ENCODE measurements at places on chromosomes 2 and 18.

- no peak for DNase-seq
These were observed 396.2 kb downstream of the ZNF516 start for GRCh38 chr18:76098674-76099411.

GRCh38 chr18:48616484-48617255 lies 77.8 kb downstream of the CTIF start:
- no peak for DNase-seq

- DNase-seq, result no peak
These were observed 28.0 kb downstream of the EHBP1 start for GRCh38 chr2:62733546-62733945.

- no peak for DNase-seq
These were observed 1.4 kb upstream of the KCNK3 start for GRCh38 chr2:26691161-26691560.

DNA sequence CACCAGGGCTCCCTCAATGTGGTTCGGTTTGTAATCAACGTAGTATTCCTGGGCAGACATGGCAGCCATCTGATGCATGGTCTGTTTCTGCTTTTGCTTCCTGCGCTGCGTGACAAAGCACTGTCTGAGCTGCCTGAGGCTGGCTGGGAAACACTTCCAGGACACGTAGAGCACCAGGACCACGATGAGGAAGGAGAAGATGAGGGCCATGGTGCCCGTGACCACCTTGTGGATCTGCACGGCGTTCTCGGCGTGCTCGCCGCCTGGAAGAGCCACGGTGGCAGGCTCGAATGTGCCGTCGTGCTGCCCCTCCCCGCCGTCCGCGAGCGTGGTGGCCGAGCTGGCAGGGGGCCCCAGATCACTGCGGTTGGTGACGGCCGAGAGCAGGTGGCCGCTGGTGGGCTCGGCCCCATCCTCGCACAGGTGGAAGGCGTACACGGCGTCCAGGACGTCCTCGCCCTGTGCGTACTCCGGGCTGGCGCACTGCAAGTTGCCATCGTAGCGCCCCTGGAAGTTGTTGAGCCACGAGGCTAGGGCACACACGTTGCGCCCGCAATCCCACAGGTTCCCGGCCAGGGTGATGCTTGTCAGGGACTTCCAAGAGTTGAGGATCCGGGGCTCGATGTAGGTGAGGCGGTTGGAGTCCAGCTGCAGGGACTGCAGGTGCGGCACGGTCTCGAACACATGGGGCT lies 2.1 kb downstream of the LRRTM1 start:
- no peak for DNase-seq

DNA sequence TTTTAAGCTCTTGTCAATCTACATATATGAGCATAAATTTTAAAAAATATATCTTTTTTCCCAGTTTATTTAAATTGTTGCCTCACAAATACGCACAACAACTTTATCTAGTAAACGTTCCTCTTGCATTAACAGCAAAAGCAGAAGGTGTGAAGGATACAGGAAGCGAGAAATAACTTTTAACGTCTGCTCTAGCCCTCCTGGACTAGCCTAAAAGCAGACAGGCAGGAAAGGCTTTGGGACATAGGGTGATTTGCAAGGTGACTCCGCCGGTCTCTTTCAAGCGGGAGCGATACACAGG lies 434 bp upstream of the DUSP19 start:
- DNase-seq, result no peak

GRCh38 chr2:161956738-161957137 lies 117.3 kb downstream of the DPP4 start:
- no peak for DNase-seq

Data from NCI-H1048 (cell line).